ENCODE measurements at places on chromosomes 4 and X. TPM values are rescaled to one million over a fixed set of nuclear protein-coding genes. Genes with fewer than 3 reads are reported as not detected.

DNA sequence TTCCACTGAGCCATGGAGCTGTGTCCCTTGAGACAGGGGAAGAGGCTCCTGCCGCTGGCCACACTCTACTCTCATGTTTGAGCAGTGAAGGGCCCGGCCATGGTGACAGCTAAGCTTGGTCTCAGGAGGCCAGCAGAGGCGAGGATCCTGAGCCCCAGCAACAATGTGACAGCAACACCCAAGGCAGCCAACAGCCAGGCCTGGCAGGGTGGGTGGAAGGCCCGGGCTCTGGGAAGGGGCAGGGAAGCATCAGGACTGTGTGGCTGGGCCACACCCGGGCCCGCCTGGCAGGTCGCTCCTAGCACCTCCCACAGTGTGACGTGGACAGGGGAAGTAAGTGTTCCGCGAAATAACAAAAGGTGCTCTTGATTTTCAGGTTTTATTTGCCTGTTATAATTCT lies 24.8 kb downstream of the L1CAM start:
- DNase-seq = no peak

GRCh38 chrX:71099736-71100135 lies 4.1 kb downstream of the FOXO4 start:
- DNase-seq = no peak

DNA sequence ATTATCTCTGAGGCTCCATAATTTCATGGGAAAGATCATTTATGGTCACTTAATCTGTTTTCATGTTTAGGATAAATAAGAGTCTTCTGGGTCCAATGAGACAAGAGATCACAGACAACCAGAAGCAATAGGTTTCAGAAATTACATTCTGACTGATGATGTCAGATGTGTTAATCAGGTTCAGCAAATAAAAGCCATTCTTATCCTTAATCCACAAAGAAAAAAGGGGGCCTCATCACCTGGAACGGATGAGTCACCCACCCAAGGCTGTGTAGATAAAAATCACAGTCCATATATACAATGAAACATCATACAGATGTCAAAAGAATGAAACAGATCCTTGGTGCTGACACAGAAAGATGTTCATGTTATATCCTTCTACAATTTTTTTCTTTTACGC lies 36.6 kb downstream of the SYTL4 start:
- no peak for DNase-seq

DNA sequence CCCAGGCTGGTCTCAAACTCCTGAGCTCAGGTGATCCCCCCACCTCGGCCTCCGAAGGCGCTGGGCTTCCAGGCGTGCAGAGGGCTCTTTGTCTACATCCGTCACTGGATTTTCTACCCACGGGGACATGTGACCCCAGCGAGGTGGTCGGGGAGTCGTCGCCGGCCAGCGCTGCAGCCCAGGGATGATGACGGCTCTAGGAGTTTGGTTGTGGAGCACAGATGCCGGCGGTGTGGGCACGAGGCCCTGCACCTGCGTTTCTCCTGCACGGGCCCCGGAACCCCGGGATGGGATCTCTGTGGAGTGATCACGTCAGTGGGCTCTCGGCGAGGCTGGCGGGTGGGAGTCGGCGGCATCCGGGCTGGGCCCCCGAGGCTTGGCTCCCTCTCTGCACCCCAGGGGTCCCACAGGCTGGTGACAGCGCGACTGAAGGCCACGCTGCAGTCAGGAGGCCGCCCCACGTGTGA lies 9.1 kb upstream of the GTPBP6 start:
- DNase-seq = no peak

DNA sequence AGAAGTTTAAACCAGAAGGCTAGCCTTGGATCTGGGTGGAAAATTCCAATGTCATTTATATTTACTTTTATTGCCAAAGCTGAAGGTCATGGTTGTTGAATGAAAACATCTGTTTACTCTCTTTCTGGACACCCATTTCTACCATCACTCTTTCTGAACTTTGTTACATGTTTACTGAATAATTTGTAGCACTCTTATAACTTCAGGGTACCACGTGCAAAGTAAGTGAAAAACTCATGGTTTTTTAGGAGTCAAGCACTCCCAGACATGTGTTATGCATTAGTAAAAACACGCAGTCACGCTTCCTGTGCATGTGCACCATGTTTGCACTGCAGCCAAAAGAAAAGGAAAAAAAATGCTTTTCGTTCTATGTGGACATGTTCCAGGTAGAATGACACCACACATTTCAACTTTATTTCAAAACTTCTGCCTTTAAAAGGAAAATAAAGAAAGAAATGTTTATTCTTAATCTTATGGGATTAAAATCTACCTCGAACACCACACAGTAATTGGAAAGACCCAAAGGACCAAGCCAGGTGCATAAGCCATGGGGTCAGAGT lies 31.4 kb upstream of the ADH1C start:
- no peak for DNase-seq

The MTMR8 gene
- total RNA-seq = 2.0 TPM

All from NCI-H460 (cell line).